ENCODE measurements at places on chromosomes 1 and 21. TPM values are rescaled to one million over a fixed set of nuclear protein-coding genes. Genes with fewer than 3 reads are reported as not detected.

GRCh38 chr1:39925721-39926342, 24.1 kb upstream of the MYCL start:
- no peak for DNase-seq

DNA sequence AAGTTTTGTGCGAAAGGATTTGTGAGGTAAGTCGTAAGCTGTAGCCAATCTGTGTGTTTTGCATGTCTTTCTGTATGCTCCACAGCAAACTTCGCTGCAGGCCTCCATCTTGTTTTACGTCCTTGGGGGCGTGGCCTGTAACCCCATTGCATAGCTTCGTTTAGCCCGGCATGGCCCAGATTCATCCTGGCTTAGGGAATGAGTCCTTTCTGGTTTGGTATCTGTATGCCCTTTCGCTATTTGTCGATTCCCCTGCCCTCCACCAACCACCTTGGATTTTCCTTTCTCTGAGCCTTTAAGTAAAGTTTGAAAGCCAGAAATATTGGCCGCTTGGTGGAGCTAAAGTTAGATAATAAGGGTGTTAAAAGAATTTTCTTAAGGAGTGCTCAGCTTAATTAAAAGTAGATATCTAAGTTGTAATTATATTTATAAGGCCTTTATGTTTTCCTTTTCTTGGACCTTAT, 1.1 kb downstream of the THEM4 start:
- no peak for DNase-seq

Gene CHI3L1
- total RNA-seq, result 0.32 TPM

Gene CFAP74
- total RNA-seq, result not detected

Gene CLCA4
- total RNA-seq, result not detected

Gene GJA8
- not detected for total RNA-seq
